ENCODE measurements at places on chromosomes 7 and 10. TPM values are rescaled to one million over a fixed set of nuclear protein-coding genes. Genes with fewer than 3 reads are reported as not detected.

- no peak overlapping the region for H3K27ac ChIP-seq
- no peaks in the 10 kb centered on the region for H3K36me3 ChIP-seq
- no peak overlapping the region for H3K4me3 ChIP-seq
- no peaks in the 10 kb centered on the region for H3K27me3 ChIP-seq
Observed at GRCh38 chr7:95427166-95427565, 7.7 kb downstream of the PON2 start.

DNA sequence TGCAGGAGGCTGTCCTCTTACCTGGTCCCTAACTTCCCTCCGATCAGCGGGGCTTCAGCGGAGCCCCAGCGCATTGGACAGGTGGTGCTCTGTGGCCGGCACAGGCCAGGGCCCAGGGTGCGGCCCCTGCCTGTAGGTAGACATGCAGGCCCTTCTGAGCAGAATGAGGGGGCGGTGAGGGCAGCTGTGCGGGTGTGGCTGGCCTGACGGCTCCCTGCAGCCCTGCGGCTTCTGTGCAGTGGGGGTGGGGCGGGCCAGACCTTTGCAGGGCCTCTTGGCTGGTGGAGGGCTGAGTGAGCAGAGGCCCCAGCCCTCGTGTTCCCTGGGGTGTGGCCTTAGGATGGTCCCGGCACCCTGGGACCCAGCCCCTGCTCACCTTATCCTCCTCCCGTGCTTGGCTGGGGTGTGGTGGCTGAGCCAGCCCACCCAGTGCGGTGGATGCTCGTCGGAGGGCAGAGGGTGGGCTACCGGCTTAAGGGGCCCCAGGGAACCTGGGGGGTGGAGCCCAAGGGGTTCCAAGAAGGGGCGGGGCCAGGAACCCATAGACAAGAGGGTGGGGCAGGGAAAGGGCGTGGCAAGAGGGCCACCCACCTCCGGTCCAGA is 175.2 kb upstream of the TNRC18 start:
- H3K27me3 ChIP-seq, result peaks cover 27% of the 10 kb centered on the region
- peaks cover 7% of the 10 kb centered on the region for H3K36me3 ChIP-seq
- no peak overlapping the region for H3K4me3 ChIP-seq
- no peak for DNase-seq
- H3K4me1 ChIP-seq, result peaks cover 18% of the 10 kb centered on the region

DNA sequence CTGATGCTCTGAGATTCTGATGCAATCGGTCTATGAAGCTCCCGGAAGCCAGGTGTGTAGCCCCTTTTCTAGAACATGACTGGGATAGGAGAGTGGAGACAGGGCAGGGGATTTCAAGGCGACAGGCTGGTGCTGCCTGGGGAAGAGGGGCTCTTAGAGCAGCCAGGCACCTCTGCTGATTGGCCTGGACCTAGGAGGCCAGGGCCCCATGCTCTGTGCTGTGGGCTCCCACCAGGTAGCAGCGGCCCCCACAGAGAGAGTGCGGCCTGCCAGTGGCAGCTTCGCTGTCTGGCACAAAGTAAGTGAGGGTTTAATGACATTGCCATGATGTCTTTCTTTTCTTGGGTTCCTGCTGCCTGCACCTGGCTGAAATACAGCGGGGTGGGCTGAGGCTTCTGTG is 99.4 kb upstream of the PODXL start:
- DNase-seq, result no peak
- H3K4me1 ChIP-seq, result peaks cover 8% of the 10 kb centered on the region
- no peak overlapping the region for H3K27ac ChIP-seq

Gene DGKB
- total RNA-seq, result not detected

Gene LRRD1
- total RNA-seq, result 0.22 TPM

- no peaks in the 10 kb centered on the region for H3K27me3 ChIP-seq
- H3K4me1 ChIP-seq, result no peaks in the 10 kb centered on the region
- no peak for DNase-seq
- no peak overlapping the region for H3K27ac ChIP-seq
Observed at GRCh38 chr7:34501156-34501555, 156.9 kb upstream of the NPSR1 start.

GRCh38 chr10:95536017-95536416 is 25.2 kb downstream of the SORBS1 start:
- no peaks in the 10 kb centered on the region for H3K4me1 ChIP-seq
- no peak for DNase-seq
- no peaks in the 10 kb centered on the region for H3K36me3 ChIP-seq
- no peak overlapping the region for H3K4me3 ChIP-seq
- peaks cover 6% of the 10 kb centered on the region for H3K27me3 ChIP-seq
- peak overlapping the region; percentile 27 for H3K27ac ChIP-seq

All from T-helper 17 cell (primary cell).